NCI-H2171 (cell line): ENCODE measurements at places on chromosomes 13 and 19.

- no peak for DNase-seq
These were observed 31.4 kb downstream of the LHFPL6 start for GRCh38 chr13:39571502-39572092.

DNA sequence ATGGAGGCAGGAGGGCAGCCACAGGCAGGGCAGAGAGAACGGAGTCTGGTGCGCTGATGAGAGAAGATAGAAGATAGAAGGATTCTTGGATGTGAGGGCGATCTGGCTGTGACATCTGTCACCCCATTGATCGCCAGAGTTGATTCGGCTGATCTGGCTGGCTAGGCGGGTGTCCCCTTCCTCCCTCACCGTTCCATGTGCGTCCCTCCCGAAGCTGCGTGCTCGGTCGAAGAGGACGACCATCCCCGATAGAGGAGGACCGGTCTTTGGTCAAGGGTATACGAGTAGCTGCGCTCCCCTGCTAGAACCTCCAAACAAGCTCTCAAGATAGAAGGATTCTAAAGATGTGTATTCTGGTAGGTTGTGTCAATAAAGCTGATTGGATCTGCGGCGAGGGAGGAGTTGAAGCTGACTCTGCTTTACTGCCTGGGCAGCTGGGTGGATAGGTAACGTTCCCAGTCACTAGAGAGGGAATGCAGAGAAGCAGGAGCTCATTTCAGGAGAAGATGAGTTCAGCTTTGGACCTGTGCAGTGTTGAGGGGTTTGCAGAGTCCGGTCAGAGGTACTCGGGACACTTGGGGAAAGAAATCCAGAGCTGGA is 5.1 kb downstream of the UBAC2 start:
- no peak for DNase-seq

- peak; percentile 69 for DNase-seq
These were observed 6.8 kb upstream of the ZNF283 start for GRCh38 chr19:43820098-43820883.

DNA sequence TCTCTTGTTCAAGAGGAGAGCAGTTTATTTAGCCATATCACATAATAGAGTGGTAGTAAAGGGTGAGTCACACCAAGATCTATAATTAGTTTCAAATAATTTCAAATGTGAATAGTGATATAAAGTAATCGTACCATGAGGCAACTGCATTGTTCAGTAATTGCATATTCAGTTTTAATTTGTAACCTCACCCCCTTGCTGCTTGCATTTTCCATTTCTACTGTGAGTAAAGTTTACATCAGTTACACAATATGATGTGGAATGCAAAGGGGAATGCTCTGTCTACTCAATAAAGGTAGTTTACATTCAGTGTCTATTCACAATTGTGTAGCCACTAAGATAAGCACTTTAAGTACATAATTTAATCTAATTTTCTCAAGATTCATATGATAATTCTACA is 1695.7 kb upstream of the SPRY2 start:
- no peak for DNase-seq

- no peak for DNase-seq
These were observed 108.8 kb downstream of the SIPA1L3 start for GRCh38 chr19:38015761-38016160.

- peak; percentile 3 for DNase-seq
These were observed 931 bp downstream of the USP12 start for GRCh38 chr13:27170516-27171243.

DNA sequence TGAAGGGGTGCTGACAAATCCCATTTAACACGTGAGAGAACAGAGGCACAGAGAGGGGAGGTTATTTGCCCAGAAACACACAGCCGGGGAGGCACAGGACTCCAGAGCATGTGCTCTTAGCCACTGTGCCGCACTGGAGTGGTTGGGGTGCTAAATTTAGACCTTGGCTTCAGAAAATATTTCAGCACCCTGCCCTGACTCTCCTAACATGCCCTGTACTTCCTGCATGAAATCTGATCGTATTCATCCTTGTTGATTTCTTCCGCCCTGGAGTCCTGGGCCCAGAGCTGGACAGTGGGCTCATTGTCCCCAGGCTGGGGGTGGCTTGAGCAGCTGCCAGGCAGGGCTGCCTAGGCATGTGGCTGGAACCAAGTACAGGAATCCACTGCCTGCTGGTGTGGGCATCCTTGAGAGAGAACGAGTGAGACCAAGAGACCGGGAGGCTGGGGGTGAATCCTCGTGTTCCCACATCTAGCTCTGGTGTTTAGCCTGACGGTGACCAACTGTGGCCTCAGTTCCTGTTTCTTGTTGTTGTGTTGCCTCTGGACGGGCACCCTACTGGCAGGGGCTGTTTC is 5.3 kb downstream of the SLC27A1 start:
- no peak for DNase-seq

DNA sequence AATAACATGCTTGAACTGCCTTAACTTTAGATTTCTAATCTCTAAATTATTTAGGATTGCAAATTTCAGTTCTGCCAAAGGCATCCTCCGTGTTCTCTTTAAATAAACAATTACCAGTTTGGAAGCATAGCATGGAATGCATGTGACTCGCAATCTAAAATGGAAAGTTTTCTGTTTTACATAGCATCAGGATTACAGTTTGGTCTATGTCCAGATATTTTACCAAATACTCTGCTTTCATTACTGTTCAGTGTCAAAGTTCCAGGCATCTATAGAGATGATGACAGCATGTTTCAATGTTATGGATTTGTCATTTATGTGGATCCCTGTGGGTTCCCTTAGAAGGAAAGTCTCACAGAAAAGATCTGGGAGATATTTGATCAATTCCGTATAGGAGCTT is 16.8 kb downstream of the FLT1 start:
- DNase-seq = no peak

- no peak for DNase-seq
These were observed 32.1 kb downstream of the NEK5 start for GRCh38 chr13:52096748-52097147.

DNA sequence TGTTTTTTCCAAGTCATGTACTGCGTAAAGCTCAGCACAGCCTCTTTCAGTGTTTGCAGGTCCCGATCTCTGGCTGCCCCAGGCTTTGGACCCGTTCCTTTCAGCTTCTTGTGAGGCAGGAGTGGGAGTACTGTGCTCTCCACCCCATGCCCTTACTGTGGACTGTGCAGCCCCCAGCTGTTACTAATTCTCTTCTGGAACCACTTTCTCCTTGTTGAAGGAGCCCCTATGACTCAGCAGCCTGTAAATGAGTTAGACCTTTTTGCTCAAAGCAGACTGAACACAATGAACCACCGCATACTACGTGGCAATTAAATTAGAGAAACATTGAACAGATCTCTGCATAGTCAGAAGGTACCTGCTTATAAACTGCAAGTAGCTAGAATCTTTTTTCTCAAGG is 39.0 kb downstream of the SERTM1 start:
- no peak for DNase-seq

GRCh38 chr19:13102416-13102665 is 317 bp downstream of the LYL1 start:
- DNase-seq = no peak

GRCh38 chr13:91347996-91348905 is 764 bp downstream of the MIR17HG start:
- no peak for DNase-seq

- DNase-seq = no peak
These were observed 125.2 kb upstream of the OBI1 start for GRCh38 chr13:78784014-78784750.

GRCh38 chr13:33487575-33488243 is 202.2 kb upstream of the STARD13 start:
- no peak for DNase-seq

DNA sequence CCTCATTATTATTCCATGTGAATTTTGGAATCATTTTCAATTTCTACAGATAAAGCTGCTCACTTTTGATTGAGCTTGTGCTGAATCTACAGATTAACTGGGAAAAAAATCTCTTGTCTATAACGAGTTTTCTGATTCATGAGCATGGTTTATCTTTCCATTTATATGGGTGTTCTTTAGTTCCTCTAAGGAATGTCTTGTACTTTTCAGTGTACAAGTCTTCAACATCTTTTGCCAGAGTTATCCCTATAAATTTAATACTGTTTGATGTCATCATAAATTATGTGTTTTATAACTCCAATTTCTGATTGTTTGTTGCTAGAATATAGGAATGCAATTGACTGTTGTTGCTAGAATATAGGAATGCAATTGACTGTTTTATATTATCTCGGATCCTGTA is 533.8 kb downstream of the OLFM4 start:
- DNase-seq = no peak

DNA sequence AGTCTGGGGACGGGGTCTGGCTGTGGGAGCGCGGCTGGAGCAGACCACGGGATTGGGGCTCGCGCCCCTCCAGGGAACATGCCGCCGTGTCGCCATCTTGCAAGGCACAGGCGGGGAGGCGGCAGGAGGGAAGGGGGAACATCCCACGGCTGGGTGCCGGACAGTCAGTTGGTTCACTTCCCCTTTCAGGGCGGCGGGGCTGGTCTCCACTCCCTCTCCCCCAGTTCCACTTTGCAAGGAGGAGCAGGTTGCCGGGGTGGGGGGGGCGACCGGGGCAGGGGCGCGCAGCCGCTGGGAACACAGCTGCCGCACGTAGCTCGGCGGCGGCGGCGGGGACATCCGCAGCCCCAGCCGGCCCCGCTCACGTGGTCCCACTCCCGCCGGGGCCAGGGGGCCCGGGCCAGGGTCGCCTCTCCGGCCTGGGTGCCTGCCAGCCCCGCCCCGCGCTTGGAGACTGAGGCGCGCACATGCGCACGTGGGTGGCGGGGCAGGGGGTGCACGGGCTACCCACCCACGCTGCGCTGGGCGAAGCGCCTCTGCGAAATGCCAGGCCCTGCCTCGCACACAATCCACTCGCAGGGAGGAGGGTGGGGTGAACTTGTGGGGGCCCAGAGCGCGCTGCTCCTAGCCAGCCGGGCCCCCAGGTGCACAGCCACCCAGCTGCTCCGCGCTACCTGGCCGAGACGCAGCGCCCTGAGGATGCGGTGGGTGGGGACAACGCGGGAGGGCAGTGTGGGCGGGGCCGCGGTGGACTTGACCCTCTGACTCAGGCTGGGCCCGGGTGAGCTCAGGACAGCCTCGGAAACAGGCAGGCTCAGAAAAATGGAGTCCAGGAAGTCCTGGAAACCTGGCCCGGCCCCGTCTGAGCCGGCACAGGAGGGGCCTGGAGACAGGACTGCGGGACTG is 6.4 kb downstream of the KLF16 start:
- peak; percentile 52 for DNase-seq

DNA sequence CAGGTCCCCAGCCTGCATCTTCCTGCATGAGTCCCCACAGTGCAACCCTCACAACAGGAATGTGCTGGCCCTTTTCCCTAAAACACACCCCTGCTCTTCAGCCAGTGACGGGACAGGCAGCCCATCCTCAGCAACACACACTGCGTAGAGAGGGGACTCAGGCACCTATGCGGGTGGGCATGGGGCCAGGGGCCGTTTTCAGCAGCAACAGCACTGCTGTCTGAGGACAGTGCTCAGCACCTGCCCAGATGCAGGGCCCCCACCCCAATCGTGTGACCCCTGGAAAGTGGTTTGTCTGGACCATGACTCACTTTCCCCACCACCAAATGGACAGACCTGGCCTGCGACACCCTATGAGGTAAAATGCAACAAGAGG is 28.0 kb upstream of the ISYNA1 start:
- no peak for DNase-seq

- no peak for DNase-seq
These were observed 24.2 kb downstream of the NEK5 start for GRCh38 chr13:52104624-52105023.

DNA sequence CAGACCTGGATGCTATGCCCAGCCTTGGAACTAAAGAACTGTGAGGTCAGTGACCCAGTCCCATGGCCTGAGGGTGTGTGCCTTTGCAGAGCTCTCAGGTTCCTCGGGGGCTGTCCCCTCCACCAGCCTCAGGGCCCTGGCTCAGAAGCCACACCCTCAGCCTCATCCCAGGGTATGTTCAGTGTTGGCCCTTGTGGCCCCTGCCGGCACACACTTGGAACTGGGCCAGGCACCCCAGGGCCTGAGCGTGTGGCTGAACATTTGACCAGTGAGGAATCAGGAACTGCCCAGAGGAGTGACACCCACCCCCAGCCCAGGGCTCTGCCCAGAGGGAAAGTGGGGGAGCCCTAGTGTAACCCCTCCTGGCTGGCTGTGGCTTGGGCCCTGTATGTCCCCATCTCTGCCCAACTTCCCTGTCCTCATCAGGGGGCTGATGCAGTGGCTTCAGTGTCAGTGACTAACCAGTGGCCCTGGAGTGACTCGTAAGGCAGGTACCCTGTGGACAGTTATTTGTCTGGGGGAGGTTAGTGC is 10.0 kb downstream of the NKPD1 start:
- no peak for DNase-seq

DNA sequence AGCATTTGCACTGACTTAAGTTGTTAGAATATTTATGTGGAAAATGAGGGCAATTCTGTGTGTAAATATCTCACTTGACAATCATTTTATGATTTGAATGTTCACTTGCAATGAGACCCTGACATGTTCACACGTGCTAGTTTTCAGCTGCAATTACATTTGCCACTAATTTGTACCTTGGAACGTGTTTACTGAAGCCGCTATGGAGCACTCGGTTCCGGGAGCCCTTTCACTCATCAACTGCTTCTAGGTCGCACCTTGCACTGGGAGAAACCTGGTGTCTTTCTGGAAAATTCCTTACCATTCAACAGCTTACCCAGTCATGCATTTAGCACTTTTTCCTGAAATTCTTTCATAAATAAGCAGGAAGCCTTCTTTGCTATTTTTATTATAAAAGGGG is 229.6 kb downstream of the ZIC5 start:
- DNase-seq = no peak

- no peak for DNase-seq
These were observed 54.7 kb downstream of the C13orf46 start for GRCh38 chr13:113918981-113919701.

- DNase-seq = no peak
These were observed 570.5 kb upstream of the ARGLU1 start for GRCh38 chr13:107138486-107138885.

GRCh38 chr13:95239283-95239682 is 62.0 kb downstream of the ABCC4 start:
- DNase-seq = no peak

GRCh38 chr13:113401452-113402415 is 37.8 kb upstream of the GRTP1 start:
- DNase-seq = no peak

DNA sequence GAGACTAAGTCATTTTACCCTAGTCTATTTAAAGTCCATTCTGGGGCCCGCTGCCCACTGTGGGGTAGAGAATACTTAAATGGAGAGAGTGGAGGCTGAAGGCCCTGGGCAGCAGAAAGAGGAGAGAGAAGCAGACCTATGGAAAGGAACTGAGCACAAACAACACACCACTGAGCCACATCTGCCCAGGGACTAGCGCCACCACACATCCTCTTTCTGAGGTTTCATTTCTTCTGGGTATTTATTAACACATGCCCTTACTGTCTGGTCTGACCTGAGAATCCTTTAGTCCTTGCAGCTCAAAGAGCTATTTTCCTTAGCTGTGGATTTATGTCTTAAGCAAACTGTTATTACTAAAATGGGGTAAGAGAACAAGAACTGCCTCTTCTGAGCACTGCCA is 154.0 kb downstream of the NALCN start:
- DNase-seq = no peak

GRCh38 chr19:15954820-15955219 is 6.0 kb downstream of the OR10H4 start:
- DNase-seq = no peak
